Lower leg skin (tissue), 4 donors: ENCODE measurements at places on chromosomes 5 and 9. TPM values are rescaled to one million over a fixed set of nuclear protein-coding genes. Genes with fewer than 3 reads are reported as not detected.

Gene CCL21
- total RNA-seq: 2.3 TPM

Gene NRG2
- total RNA-seq: 8.8 TPM

DNA sequence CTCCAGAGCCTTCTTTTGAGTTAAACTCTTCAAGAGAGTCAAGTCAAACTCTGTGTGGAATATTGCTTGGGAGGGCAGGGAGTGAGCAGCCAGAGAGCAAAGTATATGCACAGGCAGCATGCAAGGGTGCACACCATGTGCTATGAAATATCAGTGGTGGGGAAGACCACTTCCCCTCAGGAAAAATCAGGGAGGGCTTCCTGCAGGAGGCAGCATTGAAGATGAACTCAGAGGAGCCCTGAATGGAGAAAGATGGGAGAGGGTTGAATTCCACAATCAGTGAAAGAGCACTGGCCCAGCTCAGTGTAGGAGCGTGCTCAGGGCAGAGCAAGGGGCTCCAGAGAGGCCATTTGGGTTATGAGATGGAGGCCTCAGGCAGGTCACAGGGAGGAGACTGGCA, 41.9 kb downstream of the CCDC180 start:
- DNase-seq: no peak

DNA sequence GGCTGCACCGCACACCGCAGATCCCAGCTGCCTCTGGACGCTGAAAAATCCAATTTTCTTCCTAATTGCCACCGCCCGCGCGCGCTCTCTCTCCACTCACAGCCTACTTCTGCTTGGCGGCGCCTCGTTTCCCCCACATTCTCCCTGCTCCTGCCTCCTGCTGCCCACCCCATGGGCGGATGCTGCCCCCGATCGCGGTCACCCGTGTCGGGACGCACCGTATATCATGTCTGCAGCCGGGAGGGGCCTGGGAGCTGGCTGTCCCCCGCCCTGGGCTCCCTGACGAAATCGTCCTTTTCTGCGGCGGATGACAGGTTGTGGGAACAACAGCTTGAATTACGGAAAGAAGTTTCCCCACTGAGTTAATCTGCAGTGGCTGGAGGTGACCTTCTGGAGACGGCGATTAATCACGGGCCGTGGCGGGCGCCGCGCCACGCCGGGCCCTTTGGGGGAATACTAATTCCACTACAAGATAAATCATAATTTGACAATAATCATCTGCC, 36.3 kb upstream of the PSD2 start:
- DNase-seq: no peak

DNA sequence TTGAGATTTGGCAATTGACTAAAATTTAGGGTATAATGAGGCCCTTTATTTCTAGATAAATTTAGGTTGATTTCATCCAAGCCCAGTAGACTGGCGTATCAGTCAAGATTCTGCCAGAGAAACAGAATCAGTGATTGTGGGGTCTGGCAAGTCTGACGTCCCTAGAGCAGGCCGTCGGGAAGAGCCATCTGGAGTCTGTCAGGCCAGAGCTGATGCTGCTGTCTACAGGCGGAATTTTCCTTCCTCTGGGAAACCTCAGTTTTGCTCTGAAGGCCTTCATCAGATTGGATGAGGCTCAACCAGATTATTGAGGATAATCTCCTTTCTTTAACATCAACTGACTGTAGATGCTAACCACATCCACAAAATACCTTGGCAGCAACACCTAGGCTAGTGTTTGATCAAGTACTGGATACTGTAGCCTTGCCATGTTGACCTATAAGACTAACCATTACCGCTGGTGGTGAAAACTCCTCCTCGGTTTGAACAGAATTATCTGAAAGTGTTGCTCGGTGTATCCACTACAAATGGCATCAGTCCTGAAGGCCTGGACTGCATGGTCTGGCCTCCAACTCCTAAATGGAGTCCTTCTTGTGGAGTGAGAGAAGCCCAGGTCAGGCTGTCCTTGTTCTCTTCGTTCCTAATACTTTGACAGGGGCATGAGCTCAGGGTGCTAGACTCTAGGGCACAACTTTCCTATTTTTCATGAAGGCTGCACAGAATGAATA, 83.2 kb upstream of the ANKH start:
- DNase-seq: no peak

GRCh38 chr5:55173687-55174230, 782 bp upstream of the CDC20B start:
- DNase-seq: no peak

- DNase-seq: no peak
Measured at GRCh38 chr9:14769230-14769571, 46.7 kb upstream of the CER1 start.

DNA sequence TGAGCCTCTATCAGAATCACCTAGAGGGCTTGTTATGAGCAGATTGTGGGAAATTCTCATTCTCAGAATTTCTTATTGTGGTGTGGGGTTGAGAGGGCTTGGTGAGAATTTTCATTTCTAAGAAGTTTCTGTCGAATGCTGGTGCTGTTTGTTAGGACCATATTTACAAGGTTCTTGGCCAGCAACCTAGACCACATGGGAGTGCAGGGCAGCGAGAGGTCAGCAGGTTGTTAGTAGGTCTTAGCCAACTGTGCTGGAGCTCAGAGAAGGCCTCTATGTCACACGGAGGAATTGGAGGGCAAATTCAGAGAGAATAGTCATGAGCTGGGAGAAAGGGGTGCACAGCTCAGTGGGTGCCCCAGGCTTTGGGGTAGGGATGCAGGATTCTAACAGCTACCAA, 357.0 kb downstream of the LRRC70 start:
- no peak for DNase-seq

- no peak for DNase-seq
Measured at GRCh38 chr5:86565197-86565789, 52.4 kb upstream of the COX7C start.

DNA sequence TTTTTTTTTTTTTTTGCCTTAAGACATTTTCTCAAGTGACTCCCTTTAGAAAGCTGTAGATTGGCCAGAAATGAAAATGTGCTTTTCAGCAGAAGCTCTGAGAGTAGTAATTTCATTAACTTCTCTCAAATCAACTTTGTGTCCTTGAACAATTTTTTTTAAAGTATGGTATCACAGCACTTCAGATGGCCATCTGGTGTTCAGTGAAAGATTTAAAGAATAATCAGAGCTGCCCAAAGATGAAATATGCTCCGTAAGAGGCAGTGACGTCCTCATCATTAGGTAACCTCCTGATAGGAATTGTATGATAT, 43.0 kb upstream of the PCAT7 start:
- no peak for DNase-seq

GRCh38 chr9:78261403-78262001, 25.6 kb downstream of the CEP78 start:
- no peak for DNase-seq

DNA sequence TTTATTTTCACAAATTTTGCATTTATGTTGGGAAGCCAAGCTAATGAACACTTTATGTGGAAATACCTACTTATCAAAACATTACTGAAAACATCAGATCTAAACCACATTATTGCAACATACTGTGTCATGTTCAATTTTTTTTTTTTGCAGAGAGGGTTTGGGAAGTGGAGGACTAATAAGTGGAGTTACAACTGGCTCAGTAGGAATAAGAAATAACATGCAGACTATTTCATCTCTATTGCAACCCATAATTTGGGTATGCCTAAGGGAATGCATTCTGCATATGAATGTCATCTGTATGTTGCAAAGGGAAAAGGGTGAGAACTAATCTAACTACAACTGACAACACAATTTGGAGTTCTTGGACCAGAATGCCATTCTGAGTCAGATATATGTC, 41.8 kb downstream of the APC start:
- DNase-seq: no peak

GRCh38 chr9:123339666-123340510, 16.1 kb upstream of the CRB2 start:
- DNase-seq: no peak

GRCh38 chr9:112132356-112132755, 42.7 kb downstream of the SUSD1 start:
- no peak for DNase-seq

DNA sequence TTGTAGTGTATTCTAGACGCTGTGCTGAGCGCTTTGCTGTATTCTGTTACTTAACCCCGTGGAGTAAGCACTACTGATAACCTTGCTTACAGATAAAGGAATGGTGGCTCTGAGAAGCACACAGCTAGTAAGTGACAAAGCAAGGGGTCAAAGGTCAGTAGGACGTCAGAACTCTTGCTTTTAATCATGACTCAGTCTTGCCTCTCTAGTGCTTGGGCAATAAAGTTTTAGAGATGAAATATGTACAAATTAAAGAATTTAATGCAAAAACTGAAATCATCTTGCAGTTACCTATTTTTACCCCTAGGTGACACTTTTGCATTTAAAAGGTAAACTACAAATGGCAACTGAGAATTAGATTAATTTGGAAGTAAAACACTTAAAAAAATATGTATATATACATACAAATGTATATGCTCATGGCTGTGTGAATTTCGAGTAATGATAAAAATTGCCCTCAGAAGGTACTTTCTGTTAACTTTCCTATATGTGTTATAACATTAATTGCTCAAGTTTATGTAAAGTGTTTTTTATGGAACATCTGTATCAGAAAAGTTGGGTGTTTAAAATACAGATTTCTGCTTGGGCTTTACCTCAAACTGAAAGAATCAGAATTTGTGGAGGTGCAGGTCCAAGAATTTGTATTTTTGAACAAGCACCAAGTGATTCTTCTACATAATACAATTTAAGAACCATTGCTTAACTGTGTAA, 175.1 kb upstream of the DAB2 start:
- DNase-seq: no peak

DNA sequence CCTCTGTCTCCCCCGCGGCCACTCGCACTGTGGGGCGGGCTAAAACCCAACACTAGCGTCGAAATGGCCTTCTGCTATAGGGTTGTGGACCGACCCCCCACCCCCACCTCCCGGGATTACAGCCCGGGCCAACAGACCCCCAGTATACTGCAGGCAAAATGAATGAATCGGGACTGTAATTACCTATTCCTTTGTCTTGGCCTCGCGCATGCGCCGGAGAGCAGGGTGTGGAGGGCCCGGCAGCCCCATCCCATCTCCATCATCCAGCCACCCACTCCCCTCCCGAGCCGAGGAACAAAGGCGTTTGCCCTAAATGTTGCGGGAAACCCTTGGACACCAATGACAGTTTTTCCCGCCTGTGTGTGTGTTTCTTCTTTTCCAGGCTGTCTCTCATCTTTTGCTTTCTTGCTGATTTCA, 1.6 kb downstream of the BASP1 start:
- DNase-seq: no peak

DNA sequence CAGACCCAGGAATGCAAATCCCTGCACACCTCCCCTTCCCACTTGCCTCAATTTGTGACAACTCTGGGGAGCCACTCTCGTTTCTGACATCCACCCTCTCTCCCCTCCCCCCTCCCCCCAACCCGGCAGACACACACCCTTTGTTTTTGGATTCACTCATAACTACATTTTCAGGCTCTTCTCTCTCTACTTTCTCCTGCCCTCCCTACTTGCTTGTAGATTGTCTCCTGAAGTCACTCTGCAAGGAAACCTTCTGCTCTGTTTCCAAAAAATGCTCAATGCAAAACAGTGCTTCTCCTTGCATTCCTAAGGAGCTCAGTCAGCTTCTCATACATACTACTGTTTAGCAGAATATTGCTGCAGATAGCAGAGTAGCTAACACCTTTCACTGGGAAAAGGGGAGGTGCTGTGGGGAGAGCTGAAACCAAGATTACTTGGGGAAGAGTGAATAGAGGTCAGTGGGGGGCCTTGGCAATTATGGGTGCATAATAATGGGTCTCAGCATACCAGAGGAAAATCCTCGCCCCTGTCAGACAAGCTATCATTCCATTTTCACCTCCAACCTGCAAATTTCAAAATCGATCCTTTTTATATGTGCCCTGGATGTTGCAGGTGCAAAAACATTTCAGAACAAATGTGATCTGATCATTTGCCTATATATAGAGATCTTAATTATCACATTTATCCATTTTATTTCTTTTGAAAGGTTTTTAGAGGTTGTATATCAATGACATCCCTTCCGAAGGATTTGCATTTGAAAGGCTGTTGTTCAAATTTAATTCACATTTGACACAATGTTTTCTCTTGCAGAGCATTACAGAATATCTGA, 1860.7 kb upstream of the WWC1 start:
- DNase-seq: no peak

DNA sequence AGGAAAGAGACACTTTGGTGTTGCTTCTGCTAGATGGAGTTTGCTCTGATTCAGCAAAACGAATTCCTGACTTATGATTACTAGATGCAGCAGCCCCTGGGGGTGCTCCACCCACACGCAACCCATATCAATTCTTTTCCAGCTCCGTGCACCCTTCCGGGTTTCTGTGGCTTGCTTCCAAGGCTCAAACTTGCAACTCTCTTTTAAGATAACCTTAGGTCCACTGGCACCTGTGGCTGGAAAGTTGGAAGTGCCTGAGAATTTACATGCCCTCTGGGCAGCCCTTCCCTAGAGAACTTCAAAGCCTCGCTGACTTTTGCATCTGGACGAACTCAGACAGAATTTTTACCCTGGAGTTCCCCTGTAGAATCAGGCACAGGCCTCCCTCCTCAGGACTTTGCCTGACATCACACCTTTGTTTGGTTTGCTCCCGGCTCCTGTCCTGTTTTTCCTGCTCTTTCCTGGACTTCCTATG, 224.9 kb downstream of the SNX18 start:
- DNase-seq: no peak

DNA sequence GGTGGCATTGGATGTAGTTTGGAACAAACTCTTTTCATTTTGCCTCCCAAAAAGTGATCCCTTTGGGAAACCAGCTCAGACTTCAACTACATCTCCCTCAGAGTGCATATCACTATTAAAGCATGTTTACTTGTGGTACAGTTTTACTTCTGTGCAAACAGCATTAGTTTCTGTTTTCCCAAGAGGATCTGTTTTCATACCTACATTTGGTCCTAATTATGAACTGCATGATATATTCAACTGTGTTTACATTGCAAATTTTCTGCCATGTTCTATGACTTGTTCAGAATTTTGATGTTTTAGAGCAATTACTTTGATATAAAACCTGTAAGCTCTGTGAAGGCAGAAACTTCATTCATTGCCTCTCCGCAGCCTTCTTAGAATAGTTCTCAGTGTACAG, 681.5 kb upstream of the ACO1 start:
- no peak for DNase-seq

DNA sequence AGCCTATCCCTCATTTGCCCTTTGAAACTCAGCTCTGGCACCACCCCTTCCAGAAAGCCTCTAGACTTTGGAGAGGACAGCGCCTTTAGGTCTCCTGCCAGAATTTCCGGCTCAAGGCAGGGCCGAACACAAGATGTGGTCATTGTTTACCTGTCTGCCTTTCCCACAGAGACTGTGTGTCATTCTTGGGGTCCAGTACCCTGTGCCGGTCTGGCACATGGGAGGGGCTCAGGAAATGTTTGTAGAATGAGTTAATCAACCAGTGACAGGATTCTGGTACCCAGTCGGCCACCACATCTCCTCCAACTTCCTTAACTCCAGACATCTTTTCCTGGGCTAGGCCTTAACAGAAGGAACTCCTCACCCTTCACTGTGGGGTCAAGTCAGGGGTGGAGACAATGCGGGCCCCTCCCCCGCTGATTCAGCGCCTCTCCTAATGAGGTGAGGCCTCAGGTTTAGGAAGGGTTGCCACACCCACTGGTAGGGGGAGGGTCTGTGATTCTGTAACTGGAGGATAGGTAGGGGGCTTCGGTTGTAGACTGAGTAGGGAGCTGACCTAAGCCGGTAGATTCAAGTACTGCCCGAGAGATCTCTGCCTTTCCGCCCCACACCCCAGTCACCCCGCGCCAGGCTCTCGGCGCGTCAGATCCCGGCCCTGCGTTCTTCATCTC, 29.3 kb downstream of the PCDH1 start:
- DNase-seq: no peak
